ENCODE measurements at places on chromosomes 13 and 19.

GRCh38 chr19:6030214-6030507 lies 52.2 kb upstream of the RANBP3 start:
- DNase-seq: no peak

GRCh38 chr19:37983916-37984315 lies 76.9 kb downstream of the SIPA1L3 start:
- DNase-seq: no peak

DNA sequence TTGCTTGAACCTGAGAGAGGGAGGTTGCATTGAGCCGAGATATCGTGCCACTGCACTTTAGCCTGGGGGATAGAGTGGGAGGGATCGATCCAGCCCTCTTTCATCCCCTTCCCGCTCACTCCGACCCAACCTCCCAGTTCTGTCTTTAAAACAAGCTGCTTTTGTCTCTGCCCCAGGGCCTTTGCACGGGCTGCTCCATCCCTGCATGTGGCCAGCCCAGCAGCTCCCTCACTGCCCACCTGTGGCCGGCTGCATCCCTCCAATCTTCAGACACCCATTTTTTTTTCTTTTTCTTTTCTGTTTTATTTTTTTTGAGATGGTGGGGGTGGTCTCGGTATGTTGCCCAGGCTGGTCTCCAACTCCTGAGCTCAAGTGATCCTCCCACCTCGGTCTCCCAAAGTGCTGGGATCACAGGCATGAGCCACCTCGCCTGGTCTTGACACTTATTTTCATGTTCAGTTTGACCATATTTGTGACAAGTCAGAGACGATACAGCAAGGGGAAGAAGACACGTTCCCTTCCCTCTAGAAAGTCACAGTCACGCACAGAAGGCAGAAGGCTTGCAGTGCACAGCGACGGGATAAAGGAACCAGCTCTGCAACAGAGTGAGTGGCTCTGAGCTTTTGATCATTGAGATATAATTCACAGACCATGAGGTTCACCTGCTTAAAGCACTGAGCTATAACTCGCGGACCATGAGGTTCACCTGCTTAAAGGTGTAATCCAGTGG lies 31.8 kb downstream of the EFNA2 start:
- no peak for DNase-seq

DNA sequence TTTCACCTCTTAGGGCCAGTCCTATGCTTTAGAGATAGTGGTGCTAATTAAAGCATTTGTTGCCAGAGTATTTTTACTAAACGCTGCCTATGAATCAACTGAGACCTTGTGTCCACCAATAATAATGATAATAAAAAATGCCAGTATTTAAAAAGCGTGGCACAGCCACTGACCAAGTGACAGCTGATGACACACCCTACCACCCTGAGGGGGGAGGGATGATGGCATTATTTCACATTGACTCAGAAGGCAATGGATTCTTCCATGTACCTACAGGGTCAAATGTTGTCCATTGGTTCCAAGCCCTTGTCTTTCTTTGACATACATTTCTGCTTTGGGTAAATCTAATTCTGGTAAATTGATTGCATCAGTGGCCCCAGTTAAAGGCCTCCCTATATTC lies 384.4 kb downstream of the DLEU7 start:
- no peak for DNase-seq

DNA sequence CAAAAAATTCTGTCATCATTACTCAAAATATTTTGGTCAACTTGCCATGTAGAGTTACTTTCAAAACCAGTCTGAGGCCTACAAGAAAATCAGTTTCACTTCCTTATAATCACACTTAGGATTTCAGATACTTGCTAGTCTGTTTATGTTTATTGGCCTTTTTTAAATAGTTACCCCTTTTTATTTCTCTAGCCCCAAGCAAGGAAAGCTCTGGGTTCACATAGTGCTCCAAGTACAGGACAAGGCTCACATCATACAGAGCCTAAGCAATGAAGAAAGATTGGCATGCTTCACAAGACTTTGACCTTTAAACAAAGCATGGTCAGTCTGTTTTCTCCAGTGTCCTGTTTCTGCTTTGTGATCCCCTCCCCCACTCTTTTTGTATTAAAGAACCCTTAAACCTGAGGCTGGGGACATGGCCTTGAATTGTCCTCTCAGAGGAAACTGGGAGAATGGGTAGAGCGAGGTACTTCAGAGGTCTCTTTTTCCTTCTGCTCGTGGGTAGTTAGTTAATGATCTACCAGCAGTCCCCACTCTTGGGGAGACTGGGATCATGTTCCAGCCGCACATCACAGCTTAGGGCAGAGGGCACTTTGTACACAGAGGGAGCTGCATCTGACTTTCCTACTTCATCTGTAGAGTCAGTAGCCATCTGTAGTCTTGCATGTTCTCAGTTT lies 30.7 kb downstream of the CEACAM1 start:
- no peak for DNase-seq

GRCh38 chr19:19134687-19135158 lies 3.6 kb downstream of the TMEM161A start:
- no peak for DNase-seq

GRCh38 chr13:50840284-50840683 lies 3.2 kb downstream of the DLEU7 start:
- DNase-seq: no peak

Measured in fibroblast of the conjunctiva (primary cell).